Esophagus muscularis mucosa (tissue), 4 donors: ENCODE measurements at places on chromosomes 12 and 14. TPM values are rescaled to one million over a fixed set of nuclear protein-coding genes. Genes with fewer than 3 reads are reported as not detected.

GRCh38 chr12:106910202-106910601, 45.5 kb upstream of the TMEM263 start:
- H3K27me3 ChIP-seq: peaks cover 26% of the 10 kb centered on the region
- H3K4me1 ChIP-seq: no peaks in the 10 kb centered on the region
- H3K36me3 ChIP-seq: no peaks in the 10 kb centered on the region
- no peak for DNase-seq

- H3K27ac ChIP-seq: peak overlapping the region; percentile 34
- H3K36me3 ChIP-seq: no peaks in the 10 kb centered on the region
- peaks cover 15% of the 10 kb centered on the region for H3K4me1 ChIP-seq
- H3K27me3 ChIP-seq: no peaks in the 10 kb centered on the region
Measured at GRCh38 chr12:121872546-121873215, 14.0 kb upstream of the HPD start.

GRCh38 chr12:9344541-9344940, 136.3 kb upstream of the PZP start:
- H3K4me1 ChIP-seq: peaks cover 3% of the 10 kb centered on the region
- H3K4me3 ChIP-seq: no peak overlapping the region
- H3K27me3 ChIP-seq: no peaks in the 10 kb centered on the region
- H3K36me3 ChIP-seq: no peaks in the 10 kb centered on the region
- H3K27ac ChIP-seq: no peak overlapping the region

DNA sequence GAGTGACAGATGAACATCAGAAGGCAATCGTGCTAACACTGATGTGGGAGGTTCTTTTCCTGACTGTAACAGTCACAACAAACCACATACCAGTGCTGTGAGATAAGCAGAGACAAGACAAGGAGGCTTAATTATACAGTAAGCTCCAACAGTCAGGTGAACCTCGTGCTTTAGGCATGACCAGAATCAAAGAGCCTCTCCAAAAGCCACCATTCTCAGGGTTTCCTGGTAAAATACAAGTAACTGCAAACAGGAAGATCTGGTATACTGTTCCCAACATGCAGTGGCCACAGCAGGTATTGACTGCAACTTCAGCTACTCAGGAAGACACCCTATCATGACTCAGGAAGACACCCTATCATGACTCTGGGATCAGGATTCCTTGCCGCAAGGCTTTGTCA, 47.3 kb upstream of the GTF2A1 start:
- H3K27ac ChIP-seq: no peak overlapping the region
- no peak overlapping the region for H3K4me3 ChIP-seq
- H3K36me3 ChIP-seq: no peaks in the 10 kb centered on the region
- H3K4me1 ChIP-seq: peaks cover 6% of the 10 kb centered on the region
- peak; percentile 72 for DNase-seq
- no peaks in the 10 kb centered on the region for H3K27me3 ChIP-seq

Gene SMCO2
- not detected for total RNA-seq
